ENCODE measurements at places on chromosomes 3 and 15.
A peak's percentile ranks its signal among the peaks of the same experiment; 100 is the strongest.

DNA sequence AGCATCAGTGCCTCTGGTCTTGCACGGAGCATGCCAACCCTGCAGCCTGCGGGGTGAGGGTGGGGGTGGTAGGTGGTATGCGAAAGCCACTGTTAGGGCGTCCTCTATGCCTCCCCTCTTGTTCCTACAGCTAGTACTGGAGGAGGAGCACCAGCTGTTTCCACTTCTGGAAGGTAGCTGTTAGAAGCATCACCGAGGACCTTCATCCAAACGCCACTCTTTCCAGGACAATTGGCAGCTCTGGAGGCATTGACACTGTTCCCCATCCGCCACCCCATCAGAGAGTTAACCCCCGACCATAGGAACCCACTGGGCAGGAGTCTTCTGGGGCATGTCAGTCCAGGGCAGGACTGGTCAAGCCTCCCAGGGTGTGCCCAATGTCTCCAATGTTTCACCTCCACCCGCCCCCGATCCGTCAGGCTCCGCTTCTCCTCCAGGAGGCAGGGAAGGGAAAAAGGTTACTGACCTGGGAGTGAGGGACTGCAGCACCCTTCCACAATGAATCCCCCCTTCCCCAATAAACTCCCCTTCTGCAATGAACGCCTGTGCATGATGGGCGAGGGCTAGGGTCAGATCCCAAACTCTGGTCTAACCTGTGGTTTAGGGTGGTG lies 487 bp downstream of the DUOX2 start:
- no peak for DNase-seq

GRCh38 chr3:131782751-131783150 lies 252.1 kb downstream of the CPNE4 start:
- no peak for DNase-seq

GRCh38 chr15:53226559-53226958 lies 436.4 kb upstream of the ONECUT1 start:
- DNase-seq, result no peak

GRCh38 chr3:32261545-32261944 lies 23.1 kb downstream of the CMTM8 start:
- no peak for DNase-seq

- no peak for DNase-seq
Measured at GRCh38 chr3:126777366-126777765, 73.3 kb downstream of the CHCHD6 start.

DNA sequence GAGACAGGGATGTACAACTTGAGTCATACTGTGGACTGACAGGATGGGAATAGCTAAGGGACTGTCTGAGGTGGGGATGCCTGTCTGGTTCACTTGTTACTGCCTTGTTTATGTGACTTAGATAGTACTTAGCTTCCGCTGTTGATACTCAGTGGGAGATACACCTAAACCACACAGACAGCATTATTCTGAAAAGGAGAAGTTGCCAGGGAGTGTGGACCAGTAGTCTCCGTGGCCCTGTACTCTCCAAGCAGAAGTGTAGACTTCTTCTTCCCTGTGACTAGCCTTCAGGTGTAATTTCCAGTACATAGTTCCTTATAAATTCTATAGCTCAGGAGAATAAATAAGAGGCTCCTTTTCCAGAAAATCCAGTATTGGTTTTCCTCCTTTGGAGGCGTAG lies 5.1 kb downstream of the HIGD2B start:
- no peak for DNase-seq

DNA sequence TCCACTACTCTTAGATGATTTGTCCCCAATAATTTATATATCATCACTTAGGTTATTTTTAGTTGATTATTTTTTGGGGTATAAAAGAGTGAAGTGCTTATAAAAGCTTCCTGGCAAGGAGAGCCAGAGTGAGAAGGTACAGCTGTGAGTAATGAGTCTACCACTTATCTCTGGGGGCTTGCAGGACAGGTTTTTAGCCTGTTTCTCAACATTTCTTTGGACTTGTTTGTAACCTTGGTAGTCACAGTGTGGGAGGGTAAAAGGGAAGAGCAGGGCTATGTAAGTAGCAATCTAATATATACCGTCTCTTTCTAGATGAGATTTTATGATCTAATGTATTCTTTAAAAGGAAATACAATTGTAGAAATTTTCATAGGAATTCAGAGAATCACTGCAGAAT lies 321.3 kb upstream of the GOLIM4 start:
- no peak for DNase-seq

GRCh38 chr15:49110158-49110944 lies 45.0 kb downstream of the COPS2 start:
- DNase-seq, result no peak

GRCh38 chr15:80567721-80568157 lies 127.4 kb upstream of the ABHD17C start:
- no peak for DNase-seq

- no peak for DNase-seq
Measured at GRCh38 chr15:92316586-92317295, 76.9 kb upstream of the ST8SIA2 start.

DNA sequence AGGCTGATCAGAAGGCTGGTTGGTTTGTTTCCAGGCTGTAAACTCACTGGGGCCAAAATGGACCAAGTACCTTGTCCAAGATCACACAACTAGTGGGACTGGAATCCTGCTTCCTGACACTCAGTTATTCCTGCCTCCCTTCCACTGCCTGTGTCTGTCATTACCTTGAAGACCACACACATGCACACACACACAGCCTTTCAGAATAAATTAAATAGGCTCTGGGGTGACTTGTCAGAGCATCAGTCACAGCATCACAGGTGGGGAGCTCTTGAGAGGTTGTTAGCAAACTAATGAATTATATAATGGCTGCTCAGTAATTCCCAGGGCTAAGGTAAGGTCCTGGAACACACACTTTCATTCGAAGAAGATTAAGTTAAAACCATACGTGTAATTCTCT lies 231.8 kb downstream of the UACA start:
- DNase-seq, result no peak

DNA sequence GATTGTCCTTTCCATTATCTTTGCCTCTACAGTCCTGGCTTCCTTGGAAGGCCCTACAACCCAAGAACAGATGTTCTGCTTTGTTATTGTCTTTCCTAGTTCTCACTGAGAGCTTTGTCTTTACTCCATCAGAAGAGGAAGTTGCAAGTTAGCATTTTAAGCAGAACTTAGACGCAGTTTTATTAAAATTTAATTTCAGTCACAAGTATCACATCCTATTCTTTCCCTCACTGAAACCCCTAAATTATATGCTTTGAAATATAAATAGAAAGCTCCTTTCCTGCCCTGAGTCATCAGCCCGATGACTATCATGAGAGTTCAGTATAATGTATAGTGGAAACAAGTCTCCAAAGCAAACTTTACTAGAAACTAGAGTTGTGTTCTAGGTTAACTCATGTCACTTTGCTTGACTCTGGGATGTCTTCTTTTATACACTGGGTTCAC lies 291.2 kb upstream of the RBMS3 start:
- DNase-seq, result peak; percentile 55

- peak; percentile 98 for DNase-seq
Measured at GRCh38 chr3:128726023-128727016, at the start of gene RAB7A. RAB7A (plus strand) TSS chr3:128726183; CDS start chr3:128795368, 69,185 bp downstream.

DNA sequence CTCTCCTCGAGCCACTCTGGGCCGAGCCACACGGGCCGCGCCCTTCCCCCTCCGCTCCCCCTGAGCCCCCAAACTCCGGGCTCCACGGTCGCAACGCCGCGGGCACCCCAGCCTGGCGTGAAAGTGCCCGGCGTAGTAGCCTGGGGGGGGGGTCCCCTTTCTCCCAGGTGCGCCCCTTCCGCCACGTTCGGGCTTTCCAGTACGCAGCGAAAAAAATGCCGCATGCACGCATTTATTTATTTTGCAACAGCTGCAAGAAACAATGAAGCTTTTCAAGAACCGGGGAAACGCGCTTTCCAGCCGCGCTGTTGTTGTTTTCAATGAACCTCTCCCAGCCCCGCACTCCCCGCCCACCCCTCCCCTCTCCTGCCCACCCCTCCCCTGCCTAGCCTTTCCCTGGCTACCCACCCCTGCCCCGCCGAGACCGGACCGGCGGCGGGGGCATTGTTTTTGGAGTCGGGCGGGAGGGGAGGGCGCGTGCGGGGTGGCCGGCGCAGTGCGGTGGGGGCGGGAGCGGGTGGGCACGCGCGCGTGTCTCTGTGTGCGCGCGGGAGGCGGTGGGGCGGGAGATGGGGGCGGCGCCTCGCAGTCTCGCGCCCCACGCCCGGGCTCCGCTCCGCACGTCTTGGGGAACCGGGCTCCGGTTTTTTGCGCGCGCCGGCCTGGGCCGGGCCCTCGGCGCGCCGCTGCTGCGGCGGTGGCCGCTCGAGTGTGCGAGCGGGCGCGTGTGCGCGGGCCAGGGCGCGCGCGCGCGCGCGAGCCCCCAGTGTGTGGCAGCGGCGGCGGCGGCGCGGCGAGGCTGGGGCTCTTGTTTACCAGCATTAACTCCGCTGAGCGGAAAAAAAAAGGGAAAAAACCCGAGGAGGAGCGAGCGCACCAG lies at the start of gene IGF1R:
Gene IGF1R (plus strand): TSS at position 766 of the 880 bp plus-strand sequence. CDS start 1,043 bp downstream, outside the sequence.
- DNase-seq, result peak; percentile 89

GRCh38 chr3:181493423-181493822 lies 218.3 kb upstream of the SOX2 start:
- DNase-seq, result no peak

DNA sequence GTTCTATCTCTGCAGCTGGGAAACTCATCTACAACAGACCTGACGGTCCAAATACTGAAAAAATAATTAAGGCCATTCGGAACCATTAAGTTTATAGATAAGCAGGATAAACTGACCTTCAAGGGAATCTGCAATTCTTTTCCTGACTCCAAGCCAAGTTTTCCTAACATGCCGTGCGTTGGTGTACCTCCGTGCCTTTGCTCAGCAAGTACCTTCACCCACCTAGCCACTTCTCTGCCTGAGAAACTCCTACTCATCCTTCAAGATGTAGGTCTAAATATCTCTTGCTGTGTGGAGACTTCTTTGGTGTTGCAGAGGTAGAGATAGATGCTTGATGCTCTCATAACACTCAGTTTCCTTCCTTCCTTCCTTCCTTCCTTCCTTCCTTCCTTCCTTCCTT lies 24.2 kb upstream of the BNC1 start:
- DNase-seq, result no peak

DNA sequence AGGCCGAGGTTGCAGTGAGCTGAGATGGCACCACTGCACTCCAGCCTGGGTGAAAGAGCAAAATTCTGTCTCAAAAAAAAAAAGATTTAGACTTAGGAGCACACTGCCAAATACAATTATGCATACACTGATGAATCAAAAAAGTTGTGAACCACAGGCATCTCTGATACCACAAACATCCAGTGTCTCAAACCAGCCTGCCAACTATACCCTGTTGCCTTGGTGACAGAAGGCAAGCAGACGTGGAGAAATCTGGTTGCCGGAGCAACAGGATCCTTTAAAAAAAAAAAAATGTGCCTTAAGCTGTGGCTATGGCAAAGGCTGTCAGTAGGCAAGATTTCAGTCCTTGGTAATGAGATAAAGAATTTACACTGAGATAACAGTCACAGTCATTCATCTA lies 202.3 kb downstream of the NEK10 start:
- DNase-seq, result no peak

GRCh38 chr3:135992072-135992471 lies 26.5 kb downstream of the PPP2R3A start:
- no peak for DNase-seq

- DNase-seq, result no peak
Measured at GRCh38 chr3:68832680-68833079, 99.7 kb downstream of the TAFA4 start.

DNA sequence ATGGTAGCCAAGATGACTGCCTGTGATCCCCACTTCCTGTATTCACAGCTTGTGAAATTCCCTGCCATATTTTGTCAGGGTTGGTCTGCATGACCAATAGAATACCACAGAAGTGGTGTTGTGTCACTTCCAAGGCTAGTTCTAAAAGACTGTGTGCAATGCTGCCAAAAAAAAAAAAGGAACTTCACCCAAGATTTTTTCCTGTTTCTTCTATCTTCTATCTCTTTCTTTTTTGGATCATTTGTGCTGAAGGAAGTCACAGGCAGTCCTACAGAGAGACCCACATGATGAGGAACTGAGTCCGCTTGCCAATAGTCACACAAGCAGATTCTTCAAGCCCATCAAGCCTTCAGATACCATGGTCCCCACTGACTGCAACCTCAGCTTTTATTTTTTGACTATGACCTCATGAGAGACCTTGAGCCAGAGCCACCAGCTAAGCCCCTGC lies 18.1 kb upstream of the RAF1 start:
- no peak for DNase-seq

DNA sequence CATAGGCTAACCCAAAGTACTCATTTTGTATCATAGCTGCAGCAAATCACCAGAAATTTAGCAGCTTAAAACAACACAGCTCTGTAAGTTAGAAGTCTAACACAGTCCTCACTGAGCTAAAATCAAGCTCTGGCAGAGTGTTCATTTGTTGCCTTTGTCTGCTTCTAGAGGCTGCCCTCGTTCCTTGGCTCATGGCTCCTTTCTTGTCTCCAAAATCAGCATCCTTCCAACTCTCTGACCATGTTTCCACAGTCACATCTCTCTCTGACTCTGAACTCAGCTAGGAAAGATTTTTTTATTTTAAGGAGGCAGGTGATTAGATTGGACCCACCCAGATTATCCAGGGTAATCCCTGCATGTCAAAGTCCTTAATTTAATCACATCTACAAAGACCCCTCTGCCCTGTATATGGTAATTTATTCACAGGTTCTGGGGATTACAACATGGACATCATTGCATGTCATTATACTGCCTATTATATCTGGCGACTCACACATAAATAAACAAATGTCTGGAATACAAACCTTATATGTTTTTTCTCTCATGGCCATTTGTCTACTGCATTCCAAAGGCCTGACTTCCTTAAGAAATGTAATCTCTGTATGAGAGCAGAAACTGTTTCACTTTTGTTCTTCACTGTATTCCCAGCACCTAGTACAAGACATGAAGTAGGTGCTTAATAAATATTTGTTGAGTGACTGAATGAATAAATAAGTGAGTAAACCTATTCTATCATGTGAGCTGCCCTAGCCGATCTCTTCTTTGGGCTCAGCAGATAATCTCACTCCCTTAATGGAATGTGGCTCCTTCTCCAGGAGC lies 15.1 kb upstream of the UACA start:
- DNase-seq, result no peak

- no peak for DNase-seq
Measured at GRCh38 chr3:138846262-138846791, 11.6 kb upstream of the PIK3CB start.

DNA sequence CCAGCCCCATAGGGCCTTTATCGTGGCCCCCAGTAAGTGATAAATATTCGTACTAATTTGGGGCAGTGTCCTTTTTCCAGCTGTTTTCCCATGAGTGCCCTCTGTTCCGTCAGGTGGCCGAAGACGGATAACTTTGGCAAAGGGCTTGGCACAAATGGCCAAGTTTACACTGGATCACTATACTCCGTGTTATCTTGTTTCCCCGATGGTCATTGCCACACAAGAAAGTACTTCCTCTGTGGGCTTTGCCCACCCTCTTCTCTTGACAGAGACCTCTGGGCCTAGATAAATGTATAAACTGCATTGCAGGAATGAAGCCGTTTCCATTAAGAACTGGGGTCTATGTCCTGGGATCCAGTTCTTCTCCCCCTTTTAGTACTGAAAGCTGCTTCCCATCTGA lies 39.1 kb downstream of the SMAD3 start:
- DNase-seq, result no peak

DNA sequence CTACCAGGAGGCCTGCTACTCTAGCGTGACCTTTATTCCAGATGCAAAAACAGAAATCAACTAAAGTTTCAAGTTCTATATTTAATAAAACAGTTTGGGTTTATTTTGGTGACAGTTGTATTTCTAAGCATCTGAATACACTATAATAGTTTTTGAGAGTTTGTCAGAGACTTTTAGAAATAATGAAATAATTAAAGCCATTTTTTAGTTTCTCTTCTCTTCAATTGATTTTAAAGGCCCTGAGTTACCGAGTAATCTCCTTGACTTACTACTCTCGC lies 523.4 kb downstream of the CADM2 start:
- DNase-seq, result no peak
